ENCODE measurements at places on chromosomes 16 and 17.

GRCh38 chr16:80006241-80007215 lies 406.0 kb upstream of the MAF start:
- DNase-seq = no peak

- DNase-seq = no peak
Measured at GRCh38 chr17:34847938-34848337, 113.3 kb downstream of the CCT6B start.

DNA sequence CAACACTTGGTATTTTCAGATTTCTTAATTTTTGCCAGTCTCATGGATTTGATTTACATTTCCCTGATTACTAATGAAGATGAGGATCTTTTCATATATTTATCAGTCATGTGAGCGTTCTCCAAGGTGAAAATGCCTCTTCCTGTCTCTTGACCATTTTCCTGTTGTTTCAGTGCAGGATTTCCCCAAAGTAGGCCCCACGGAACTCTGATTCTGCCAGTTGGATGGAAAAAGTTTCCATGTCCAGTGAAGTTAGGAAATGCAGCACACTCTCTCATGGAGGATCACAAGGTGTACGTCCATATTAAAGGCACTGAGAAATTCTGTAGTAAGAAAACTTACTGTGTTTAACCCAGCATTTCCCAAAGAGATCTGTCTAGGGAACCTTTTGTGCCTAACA lies 16.5 kb upstream of the LIMD2 start:
- DNase-seq = no peak

DNA sequence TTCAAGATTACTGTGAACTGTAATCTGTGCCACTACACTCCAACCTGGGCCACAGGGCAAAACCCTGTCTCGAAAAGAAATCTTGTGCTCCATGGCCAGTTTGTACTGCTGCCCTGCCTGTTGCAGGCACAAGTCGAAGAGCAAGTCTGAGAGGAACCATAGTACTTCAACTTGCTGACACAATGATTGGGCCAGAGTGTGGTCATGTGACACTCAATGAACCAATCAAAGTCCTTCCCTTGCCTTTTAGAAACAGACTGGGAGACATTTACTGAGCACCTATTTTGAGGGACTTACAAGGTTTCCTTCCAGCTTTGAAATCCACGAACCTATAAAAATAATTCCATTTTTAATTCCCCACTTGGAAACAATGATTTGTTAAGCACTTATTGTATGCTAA lies 39.8 kb upstream of the TMC5 start:
- no peak for DNase-seq

- no peak for DNase-seq
Measured at GRCh38 chr17:61338000-61338798, 61.4 kb upstream of the TBX2 start.

DNA sequence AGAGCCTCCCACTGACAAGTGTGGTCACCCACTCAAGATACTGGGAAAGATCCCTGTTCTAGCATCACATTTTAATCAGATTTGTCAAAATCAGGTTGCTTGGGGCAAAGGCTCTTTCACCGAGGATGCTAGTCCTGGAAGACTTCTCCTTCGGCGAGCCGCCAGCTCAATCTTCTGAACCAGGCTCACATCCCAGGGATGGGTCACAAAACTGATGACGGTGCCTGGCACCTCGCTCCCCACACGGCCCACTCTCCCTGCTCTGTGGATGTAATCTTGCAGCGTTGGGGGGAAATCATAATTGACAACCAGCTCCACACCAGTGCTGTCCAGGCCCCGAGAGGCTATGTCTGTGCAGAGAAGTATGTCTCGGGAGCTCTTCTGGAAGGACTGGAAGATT lies 1.5 kb downstream of the DDX28 start:
- no peak for DNase-seq
